ENCODE measurements at places on chromosomes 13 and 19.

GRCh38 chr19:508204-509150 lies 1.2 kb downstream of the TPGS1 start:
- no peak for DNase-seq

- no peak for DNase-seq
These were observed 782 bp upstream of the JUND start for GRCh38 chr19:18282021-18282787.

DNA sequence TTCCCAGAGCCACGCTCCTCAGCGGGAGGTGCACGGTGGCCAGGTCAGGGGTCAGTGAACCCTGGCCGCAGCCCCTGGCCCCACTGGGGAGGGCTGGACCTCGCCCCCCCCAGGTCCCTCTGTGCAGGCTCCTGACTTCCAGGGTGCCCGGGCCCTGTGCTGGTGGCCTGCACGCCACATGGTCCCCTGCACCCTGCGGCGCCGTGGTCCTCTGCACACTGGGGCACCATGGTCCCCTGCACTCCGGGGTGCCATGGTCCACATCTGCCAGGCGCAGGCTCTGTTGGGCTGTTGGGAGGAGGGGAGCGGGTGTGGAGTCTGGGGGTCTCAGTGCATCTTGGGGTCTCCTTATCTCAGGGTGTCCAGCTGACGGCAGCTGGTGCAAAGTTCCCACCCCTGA lies 23.3 kb upstream of the TMEM255B start:
- no peak for DNase-seq

- peak; percentile 91 for DNase-seq
These were observed at the start of gene ZNF808 for GRCh38 chr19:52527134-52527955. Gene ZNF808, plus strand, starts transcription at chr19:52527668. Its CDS starts 15,617 bp downstream, at chr19:52543285.

DNA sequence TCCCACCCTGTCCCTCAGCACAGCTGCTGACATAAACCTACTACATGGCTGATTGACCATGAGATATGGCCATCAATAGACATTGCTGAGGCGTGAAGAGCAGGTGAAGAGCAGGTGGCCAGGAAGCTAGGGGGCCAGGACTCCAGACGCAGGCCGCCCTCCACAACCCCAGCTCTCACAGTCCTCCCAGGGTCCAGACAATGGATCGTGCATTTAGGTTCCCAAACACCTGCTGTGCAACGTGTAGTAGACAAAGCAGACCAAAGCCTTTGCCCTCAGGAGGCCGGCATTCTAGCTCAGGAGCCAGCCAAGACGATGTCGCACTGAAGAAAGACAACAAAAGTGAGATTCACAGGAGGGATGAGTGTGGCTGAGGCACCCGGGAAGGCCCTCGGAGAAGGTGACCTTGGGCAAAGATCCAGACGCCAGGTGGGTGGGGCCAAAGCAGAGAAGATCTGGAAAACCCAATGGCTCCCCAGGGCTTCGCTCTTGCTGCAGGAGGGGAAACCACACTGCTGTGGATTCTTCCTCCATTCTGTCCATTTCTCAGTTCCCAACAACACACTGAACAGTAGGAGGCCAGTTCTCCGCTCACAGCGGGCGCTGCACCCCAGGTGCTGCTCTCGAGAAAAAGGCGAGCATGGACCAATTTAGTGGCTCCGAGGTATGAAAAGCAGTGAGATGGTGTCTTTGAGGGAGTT lies 1.4 kb downstream of the FFAR1 start:
- no peak for DNase-seq

DNA sequence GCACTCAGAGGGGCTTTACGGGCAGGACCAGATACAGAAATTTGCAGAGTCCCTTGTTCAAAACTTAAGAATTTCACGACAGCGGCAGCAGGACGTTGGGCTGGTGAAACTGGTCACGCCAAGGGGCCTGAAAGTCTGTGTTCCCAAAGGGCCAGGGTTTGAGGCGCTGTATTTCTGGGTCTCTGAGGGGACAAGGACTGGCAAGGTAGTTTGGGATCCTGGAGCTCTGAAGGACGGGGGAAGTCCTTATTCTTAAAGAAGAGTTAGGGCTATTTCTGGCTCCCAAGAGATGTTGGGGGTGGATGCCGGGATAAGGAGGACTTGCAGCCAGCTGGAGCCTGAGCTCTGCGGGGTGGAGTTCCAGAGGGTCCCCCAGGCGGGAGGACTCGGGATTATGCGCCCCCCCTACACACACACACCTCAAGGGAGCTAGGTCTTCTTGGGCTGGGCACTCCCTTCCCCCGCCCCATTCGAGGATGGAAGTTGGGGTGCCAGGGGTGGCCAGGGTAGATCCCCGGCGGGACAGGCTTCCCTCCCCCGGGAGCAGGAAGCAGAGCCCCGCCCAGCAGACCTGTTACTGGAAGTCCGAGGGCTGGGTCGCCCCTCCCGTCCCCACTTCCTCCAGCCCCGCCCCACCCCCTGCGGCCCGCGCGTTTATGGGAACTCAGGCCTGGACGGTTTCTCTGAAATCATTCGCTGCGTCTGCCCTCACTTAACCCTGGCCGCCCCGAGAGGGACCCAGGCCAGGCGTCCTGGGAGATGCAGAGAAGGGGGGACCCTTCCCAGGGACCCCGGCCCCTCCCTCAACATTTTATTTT lies 5.6 kb downstream of the BCL3 start:
- no peak for DNase-seq

GRCh38 chr19:45352914-45353796 lies 12.6 kb downstream of the KLC3 start:
- no peak for DNase-seq

All from nucleus accumbens (tissue), 56 donors.